ENCODE measurements at places on chromosomes 2 and 18.

DNA sequence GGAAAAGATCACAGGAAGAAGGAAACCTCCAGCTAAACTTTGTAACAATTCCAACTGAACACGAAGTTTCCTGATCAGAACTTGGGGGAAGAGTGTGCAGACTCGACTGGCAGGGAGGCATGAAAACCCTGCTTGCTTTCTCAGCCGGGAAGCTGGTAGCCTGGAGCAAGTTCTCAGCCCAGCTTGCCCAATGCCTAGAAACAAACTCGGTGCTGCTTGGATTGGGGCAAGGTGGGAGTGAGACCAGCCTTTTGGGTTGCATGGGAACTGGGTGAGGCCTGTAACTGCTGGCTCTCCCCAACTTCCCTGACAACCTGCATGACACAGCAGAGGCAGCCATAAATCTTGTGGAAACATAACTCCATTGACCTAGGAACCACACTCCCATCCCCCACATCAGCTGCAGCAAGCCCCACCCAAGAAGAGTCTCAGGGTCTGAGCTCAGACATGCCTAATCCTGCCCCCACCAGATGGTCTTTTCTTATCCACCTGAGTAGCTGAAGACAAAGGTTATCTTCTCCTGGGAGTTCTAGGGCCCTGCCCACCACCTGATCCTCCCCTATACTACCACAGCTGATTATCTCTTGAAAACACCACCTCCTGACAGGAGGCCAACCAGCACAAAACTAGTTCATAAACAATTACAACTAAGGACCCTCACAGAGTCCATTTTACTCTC lies 1859.7 kb upstream of the CELF4 start:
- DNase-seq: no peak

GRCh38 chr2:230614913-230615332 lies 97.7 kb upstream of the CAB39 start:
- DNase-seq: no peak

DNA sequence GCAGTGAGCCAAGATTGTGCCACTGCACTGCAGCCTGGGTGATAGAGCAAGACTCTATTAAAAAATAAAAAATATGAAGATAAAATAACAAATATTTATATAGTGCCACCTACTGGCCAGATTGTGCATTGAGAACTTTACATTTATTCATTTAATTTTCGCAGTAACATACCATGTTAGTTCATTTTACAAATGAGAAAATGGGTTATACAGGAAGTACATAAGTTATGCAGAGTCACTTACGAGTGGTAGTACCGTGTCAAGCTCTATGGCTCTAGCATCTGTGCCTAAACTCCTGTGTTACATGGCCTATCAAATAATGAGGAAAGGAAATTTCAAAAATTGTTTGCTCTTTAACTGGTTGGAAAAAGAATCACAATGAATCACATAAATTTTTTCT lies 27.9 kb downstream of the RIF1 start:
- peak; percentile 25 for DNase-seq

- DNase-seq: no peak
Measured at GRCh38 chr2:45741161-45741850, 89.8 kb downstream of the PRKCE start.

DNA sequence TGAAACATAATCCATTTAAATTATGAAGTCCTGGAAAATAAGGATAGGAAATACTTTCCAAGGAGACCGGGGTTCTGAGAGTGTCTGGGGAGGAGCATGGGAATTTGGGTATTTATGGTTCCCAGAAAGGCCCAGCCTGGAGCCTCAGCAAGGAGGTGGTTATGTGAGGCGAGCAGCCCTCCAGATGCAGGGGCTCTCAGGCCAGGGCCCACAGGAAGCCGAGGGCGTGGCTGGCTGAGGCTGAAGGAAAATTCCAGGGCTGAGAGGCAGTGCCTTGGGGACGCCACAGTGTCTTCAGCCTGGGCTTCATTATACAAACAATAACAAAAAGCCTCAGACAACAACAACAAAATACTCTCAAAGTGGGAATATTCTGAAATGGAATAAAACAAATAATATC lies 86.9 kb upstream of the SERPINE2 start:
- DNase-seq: no peak

- DNase-seq: no peak
Measured at GRCh38 chr2:17804358-17804757, 11.9 kb upstream of the MSGN1 start.

DNA sequence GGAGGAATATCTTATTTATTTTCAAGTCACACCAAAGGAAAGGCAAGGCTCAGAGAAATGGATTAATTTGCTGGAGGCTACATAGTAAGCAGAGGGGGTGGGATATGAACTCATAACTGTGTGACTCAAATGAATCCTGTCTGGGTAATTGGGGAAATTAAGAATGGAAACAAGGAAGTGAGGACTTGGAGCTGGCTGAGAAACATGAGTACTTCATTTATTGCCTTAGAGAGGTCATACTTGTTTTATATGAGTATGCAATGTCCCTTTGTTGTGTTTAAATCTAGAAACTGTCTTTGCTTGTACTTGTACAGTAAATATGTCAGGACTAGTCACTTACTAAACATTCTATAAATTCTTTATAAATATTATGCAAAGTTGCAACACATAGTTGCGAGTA lies 2166.7 kb upstream of the PIK3C3 start:
- DNase-seq: no peak

DNA sequence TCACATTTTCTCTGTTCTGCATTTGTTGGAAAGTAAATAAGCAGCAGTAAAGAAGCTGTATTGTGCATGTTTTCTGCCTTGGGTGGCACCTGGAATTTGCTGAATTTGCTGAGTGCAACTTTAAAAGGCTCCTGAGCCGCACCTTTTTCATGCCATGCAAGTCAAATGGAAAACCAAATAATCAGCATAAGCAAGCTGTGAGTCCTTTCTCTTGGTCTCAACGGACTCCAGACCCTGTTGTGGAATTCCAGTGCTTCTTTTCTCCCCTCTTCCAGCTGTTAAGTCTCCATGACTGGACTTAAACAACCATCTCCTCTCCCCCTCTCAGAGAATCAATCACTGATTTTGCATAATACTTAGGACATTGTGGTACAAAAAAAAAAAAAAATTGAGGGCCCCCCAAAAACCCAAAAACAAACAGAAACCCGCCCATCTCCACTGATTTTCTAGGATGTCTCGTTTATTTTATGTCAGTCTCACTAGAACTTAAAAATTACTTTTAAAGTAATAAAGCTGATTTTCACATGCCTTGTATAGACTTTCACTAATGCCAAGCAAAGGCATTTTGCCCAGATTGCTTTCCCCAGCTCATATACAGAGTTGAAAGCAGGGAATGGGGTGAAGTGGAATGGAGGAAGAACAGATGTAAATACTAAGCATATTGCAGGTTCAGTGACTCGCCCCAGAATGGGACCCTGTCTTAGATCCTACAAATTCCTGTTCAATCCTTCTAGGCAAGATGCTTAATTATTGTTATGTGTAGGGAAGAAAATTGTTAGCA lies 5.1 kb upstream of the CETN1 start:
- no peak for DNase-seq

GRCh38 chr2:64063924-64064331 lies 44.7 kb upstream of the VPS54 start:
- no peak for DNase-seq

DNA sequence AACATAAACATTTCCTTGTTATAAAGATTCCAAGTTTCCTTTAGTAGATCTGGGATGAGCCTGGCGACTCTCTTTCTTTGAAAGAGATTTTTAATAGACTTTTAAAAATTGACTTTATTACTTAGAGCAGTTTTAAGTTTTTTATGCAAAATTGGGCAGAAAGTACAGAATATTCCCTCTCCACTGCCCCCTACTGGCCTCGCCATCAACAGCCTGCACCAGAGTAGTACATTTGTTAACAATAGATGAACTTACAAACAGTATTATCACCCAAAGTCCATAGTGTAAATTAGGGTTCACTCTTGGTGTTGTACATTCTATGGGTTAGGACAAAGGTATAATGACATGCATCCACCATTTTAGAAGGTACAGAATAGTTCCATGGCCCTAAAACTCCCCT lies 3.9 kb downstream of the MAP3K19 start:
- DNase-seq: no peak

- DNase-seq: peak; percentile 32
Measured at GRCh38 chr2:55014962-55015939, 35.0 kb downstream of the RTN4 start.

DNA sequence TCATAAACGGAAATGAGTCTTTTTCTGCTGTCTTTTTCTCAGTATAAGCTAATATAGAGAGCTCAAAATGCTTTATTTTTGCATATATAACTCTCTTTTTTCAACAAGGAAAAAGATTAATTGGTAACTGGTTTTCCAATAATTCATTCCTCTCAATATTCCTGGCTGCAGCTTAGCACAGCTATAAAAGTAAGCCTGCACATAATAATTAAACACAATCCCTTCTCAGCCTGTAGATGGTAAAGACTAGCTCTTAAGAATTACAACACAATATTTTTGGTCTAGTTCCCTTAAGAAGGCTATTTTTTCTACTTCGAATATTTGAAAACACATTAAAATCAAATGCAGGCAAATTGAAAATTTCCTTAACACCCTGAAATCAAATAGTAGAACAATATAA lies 258.0 kb downstream of the DOK6 start:
- DNase-seq: no peak

DNA sequence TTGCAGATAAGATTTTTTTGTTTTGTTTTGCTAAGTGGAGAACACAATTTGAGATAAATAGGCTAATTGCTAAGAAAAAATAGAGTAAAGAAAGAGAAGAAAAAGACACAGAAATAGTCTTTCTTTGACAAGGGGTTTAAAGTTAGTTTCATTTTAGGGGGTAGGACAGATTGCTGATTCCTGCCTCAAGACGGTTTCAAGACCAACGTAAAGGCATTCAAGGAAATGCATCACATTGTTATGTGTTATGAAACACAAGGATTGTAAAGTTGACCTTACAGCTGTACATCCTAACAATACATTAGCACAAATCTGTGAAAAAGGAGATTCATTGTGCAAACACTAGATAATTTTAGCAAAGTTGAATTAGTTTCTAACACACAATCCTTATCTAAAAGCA lies 22.7 kb upstream of the ETAA1 start:
- no peak for DNase-seq

DNA sequence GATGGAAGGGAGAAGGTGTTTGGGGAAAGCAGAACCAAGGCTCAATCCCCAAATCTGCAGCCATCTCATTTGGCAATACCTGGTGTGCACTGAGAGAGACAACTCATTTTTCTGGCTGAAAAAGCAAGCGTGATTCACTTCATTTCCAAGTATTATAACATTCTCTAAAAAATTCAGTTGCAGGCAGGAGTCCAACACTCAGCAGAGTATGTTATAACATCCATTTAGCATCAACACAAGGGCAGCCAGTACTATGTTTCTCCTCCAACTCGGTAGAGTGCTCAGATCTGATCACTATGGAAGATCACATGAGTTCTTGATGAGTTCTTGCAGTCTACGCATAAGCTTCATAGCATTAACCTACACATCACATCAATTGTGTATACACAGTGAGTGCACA lies 99.4 kb upstream of the PID1 start:
- no peak for DNase-seq

- no peak for DNase-seq
Measured at GRCh38 chr2:119873350-119874315, 113.9 kb downstream of the PTPN4 start.

GRCh38 chr2:207933396-207934065 lies 91.8 kb downstream of the PLEKHM3 start:
- no peak for DNase-seq

GRCh38 chr2:30301551-30301950 lies 70.2 kb downstream of the LBH start:
- no peak for DNase-seq

DNA sequence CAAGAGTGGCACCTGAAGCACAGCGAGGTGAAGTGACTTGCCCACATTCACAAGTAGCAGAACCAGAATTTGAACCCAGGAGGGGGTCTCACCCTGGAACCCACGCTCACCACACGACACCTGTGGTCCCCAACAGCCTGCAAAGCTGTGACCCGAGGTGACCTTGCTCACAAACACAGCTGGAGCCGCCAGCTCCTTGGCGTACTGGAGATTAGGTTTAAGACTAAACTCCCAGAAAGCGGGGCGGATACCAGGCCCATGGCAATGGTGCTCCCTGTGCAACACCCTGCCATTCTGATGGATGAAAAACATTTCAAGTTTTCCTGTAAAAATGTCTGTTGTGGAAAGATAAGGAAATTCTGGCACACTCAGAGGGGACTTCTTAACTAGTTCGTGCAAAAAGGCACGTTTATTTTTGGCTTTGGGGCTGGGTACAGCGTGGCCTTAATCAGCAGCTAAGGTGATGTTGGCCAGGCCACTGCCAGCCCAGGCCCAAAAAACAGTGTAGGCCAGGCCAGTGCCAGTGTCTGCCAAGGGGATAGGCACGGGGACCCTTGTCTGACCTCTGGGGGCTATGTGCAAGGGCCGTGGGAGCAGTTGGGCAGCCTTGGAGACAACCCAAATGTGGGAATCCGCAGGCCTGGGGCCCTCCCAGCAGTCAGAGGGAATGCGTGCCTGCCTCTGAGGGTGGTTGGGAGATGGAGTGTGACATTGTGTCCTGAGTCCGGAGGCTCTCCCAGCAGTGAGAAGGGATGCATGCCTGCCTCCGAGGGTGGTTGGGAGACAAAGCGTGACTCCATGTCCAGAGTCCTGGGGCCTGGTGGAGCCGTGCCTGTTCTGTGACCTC lies 185.0 kb upstream of the HS6ST1 start:
- peak; percentile 32 for DNase-seq

DNA sequence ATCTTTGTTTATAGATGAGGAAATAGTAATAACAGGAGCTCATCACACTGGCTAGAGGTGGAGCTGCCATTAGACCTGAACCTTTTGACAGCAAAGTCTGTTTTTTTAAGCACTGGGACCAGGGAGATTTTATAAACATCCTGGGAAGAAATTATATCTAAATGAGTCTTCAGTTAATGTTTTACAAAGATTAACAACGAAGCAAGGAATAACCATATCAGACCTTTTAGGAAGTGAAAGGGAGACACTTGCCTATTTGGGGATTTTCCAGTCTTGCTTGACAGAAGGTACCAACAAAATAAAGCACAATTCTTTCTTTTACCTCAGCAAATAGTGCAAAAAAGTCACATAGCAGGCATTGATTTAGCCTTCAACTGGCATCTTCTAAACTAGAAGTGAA lies 777.0 kb downstream of the CPS1 start:
- DNase-seq: no peak

DNA sequence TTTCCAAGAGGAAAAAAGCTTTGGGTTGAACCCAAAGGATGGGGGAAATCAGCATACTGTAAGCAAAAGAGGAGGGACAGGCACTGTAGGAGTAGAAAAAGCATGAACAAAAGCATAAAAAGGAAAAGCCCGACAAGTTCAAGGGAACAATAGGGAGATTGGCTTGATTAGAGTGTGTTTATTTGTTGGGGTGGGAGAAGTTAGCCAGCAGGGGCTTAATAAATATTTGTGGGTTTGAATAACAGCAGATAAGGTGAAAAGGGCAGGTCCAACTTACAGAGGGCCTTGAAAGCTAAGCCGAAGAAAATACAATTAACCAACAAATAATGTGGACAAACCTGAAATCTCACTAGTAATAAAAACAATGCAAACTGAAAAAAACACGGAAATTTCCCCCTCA lies 126.7 kb downstream of the THADA start:
- no peak for DNase-seq

DNA sequence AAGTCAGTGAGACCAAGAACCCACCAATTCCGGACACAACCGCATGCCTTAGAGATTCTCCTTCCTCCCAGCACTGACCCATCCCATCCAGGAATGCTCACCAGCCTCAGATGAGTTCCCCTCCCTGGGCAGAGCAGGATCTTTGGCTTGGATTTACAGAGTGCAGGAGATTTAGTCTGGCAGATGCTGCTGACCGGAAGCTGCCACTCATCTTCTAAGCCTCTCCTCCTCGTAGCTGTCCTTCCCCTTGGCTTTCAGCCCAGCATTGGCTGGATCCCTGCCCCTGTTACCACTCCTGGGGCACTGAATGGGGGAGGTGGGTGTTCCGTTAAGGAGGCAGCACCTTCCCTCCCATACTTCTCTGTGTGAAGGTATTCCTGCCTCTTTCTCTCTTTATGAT lies 53.2 kb downstream of the VWA3B start:
- no peak for DNase-seq
